ENCODE measurements at places on chromosomes 16 and 17.
A peak's percentile ranks its signal among the peaks of the same experiment; 100 is the strongest.

GRCh38 chr16:58264961-58265479, 29.8 kb downstream of the PRSS54 start:
- peak; percentile 80 for DNase-seq

- no peak for DNase-seq
These were observed 50.5 kb downstream of the ASIC2 start for GRCh38 chr17:33242375-33243124.

DNA sequence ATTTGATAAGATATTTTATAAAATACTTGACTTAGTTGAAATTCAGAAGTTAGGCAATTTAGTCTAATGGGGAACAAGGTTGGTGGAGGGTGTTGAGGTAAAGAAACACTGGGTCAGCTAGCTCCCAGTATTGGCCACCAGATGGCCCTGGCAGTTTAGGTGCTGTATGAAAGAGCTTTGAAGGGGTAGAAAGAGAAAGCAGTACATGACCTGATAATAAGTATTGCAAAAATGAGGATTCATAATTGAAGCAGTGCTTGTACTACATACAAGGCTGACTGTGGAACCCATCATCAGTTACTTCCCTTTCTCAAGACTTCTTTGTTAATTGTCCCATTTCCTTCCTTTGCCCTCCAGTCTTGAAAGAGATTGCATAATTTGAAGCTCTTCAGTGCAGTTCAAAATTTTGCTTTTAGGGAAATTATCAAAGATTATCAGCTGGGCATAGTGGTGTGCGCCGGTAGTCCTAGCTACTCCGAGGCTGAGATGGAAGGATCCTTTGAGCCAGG, 29.4 kb downstream of the TANC2 start:
- peak; percentile 21 for DNase-seq

- DNase-seq: no peak
These were observed 39.1 kb downstream of the CDRT15 start for GRCh38 chr17:14197586-14197985.

GRCh38 chr16:49581630-49582298, 208.2 kb downstream of the C16orf78 start:
- no peak for DNase-seq

DNA sequence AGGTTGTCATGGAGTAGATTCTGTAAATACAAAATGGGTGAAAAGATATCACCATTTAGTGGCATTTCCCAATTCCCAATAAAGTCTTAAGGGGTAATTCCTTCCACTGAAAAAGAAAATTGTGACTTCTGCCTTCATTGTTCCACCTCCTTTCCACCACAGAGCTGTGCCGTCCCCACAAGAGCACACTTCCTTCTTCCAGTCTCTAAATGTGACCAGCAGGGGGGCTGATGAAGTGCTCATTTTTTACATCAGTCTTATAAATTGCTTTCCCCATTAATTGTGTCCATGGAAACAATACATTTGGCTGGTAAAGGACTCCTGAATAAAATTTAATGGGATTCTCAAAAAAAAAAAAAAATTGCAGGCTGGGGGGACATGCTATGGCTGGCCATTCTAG, 260.8 kb upstream of the PSMD7 start:
- DNase-seq: no peak

DNA sequence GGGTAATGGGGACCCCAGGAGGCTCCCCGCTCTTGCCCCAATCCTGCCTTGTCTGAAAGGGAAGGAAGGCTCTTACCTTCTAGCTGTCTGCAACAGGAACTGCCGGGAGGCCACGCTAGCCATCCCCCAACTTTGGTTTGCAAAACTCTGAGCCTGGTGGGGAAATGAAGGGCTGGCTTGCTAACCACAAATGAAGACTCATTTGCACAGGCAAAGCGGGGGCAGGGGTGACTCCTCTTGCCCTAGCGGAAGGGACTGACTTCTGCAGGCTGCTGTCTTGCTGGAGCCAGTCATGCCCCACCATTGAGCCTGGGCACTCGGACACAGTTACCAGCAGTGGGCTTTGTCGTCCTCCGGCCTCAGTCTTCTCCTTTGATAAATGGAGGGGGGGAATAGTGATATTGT, 52.6 kb downstream of the PLCG2 start:
- DNase-seq: no peak

DNA sequence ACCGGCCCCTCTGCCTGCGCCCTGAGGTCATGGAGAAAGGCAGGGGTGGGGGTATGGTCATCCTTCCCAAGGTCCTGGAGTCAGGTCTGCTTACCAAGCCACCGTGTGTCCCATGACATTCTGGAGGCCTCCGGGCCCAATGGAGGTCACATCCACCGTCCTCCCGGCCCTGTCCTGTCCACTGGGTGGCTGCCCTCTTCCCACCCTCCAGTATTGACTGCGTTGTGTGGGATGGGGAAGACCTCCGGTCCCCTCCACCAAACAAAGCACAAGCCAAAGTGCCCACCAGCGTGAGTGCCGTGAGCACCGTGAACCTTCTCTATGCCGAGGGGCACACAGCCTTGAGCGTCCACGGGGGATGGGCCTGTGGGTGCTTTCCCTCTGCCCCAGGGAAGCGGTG, 37.2 kb downstream of the LMF1 start:
- no peak for DNase-seq

DNA sequence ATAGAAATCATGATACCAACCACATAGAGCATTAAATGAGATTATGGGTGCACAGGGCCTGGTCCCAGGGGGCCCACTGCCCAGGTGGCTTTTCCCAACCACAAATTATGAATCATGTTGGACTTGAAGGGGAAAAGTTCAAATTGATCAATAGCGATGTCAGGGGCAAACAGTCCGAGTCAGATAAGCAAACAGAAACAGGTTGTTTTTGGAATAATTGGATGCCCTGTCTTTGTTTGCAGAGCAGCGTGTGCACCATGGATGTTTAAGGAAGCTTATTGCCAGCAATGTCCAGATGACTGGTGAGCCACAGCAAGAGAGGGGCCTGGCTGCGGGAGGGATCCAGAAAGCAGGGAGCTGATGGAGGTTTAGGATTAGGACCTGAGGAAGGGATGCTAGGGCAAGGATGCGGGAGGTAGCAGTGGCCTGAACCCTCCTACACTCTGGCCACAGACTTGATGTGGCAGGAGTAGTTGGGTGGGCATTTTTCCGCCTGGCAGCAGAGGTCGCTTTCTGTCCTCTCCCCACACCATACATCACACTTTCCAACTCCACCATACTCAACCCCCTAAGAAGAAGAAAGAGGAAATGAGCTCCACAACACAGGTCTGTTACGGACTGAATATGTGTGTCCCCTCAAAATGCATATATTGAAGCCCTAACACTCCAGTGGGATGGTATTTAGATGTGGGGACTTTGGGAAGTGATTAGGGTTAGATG, 266.4 kb upstream of the RPL38 start:
- DNase-seq: no peak

GRCh38 chr16:51801635-51802034, 650.6 kb upstream of the SALL1 start:
- DNase-seq: no peak

DNA sequence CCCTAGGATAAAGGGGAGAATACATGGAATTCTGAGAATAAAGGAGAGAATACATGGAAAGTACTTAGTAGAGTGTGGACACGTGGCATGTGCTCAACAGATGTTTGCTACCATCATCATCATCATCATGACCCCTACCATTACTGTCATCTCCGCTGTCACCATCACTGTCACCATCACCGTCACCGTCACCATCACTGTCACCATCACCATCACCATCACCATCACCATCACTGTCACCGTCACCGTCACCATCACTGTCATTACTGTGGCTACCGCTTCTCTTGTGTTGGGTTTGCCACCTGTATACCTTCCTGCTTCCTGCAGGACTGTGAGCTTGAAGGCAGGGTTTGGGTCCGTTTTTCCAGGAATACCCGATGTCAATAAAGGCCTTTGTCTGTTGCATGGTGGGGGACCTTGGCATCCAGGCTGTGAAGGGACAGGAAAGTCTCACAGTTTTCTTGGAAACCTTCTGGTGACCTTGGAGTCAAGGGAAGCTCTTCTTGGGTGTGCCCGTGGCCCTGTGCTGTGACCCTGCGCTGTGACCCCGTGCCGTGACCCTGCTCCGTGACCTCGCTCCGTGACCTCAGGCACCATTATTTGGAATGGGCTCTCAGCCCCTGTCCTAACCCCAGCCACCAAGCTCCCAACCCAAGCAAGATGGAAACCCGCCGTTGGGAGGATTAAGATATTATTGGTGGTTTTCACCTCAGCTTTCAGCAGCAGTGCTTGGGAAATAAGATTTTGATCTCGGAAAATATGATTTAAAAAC, 14.4 kb downstream of the CMIP start:
- no peak for DNase-seq

GRCh38 chr16:46808997-46809396, 22.0 kb downstream of the C16orf87 start:
- DNase-seq: no peak

DNA sequence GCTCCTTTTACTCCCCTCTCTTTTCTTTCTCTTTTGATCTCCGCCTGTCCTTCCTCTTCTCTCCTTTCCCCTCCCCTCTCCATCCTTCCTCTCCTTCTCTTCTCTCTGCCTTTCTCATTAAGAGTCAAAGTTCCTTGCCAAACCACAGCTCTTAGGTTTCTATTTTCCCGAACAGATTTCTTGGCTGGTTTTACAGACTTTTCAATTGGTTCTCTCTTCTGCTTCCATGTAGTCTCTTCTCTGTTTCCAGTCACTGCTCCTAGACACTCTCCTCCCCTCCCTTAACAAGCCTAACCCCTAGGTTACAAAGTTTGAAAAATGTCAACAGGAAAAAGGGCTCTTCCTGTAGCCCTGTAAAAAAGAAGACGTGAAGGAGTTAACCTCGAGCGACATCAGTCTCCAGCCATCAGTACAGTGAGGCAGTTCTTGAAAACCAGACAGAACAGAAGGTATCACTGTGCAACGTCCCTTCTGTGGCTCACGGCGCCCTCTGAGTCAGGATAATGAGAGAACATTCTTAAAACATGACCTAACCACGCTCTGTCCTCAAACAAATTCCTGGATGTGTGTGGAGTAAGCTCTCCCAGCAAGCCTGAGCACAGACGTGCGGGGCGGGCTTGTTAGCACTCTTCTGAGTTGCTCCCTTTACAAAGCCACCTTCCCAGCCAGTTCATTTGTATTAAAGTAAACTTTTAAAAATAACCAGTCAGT, 11.6 kb upstream of the MARCHF10 start:
- DNase-seq: peak; percentile 96

DNA sequence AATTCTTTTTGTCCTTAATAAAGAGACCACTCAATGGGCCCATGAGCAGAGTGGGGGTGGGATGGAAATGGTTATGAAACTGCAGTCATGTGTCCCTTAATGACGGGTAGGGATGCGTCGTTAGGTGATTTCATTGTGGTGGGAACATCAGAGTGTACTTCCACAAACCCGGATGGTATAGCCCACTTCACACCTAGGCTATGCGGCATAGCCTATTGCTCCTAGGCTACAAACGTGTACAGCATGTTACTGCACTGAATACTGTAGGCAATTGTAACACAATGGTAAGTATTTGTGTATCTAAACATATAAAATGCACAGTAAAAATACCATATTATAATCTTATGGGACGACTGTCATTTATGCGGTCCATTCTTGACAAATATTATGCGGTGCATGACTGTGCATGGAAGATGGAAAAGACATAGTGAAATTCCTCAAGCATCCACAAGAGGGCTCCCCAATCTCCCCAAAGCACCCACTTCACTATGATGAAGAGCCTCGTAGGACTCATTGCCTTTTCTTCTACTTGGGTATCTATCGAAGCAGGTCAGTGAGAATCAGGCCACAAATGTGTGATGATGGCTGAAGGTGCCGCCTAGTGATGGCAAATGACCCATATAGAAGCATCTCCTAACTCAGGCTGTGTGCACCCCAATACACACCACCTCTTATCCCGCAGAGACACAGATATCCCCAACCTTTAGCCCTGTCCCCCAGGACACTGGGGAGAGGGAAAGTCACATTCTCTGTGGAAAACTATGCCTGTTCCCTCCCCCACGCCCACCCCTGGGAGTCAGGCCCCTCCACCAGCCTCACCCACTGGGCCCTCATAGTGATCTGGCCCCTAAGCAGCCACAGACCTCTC, 43.5 kb downstream of the TBX21 start:
- DNase-seq: peak; percentile 25
